A549 treated with CpdA at 1 μM for 4 hours (cell line): ENCODE measurements at places on chromosomes 4 and X. TPM values are rescaled to one million over a fixed set of nuclear protein-coding genes. Genes with fewer than 3 reads are reported as not detected.

MAGEB2 gene
- total RNA-seq: not detected in 5 replicates

GPR119 gene
- total RNA-seq: not detected in 5 replicates

BLOC1S4 gene
- 12.7 to 15.8 TPM (median 14.1 TPM) in 5 replicates for total RNA-seq

CXCL5 gene
- 50.1 to 60.7 TPM (median 56.4 TPM) in 5 replicates for total RNA-seq

MAGEE2 gene
- not detected in 5 replicates for total RNA-seq

RASGEF1B gene
- not detected in 5 replicates for total RNA-seq

GYPA gene
- total RNA-seq: not detected in 5 replicates

CXCR3 gene
- total RNA-seq: 0.09 to 0.11 TPM in 2 of 5 replicates, not detected in the others

SLC10A4 gene
- 5.4 to 8.0 TPM (median 7.7 TPM) in 5 replicates for total RNA-seq

BEX2 gene
- 9.0 to 13.4 TPM (median 10.2 TPM) in 5 replicates for total RNA-seq

MAGEA2B gene
- not detected in 5 replicates for total RNA-seq

GSX2 gene
- not detected in 5 replicates for total RNA-seq

AMTN gene
- 0.09 TPM in 1 of 5 replicates, not detected in the others for total RNA-seq

PRKG2 gene
- 0.70 to 1.2 TPM (median 0.84 TPM) in 5 replicates for total RNA-seq

UCHL1 gene
- total RNA-seq: 924 to 990 TPM (median 959 TPM) in 5 replicates

RHOXF1 gene
- total RNA-seq: not detected in 5 replicates

EVC2 gene
- 2.0 to 2.7 TPM (median 2.3 TPM) in 5 replicates for total RNA-seq

PHEX gene
- total RNA-seq: 0.27 to 0.44 TPM (median 0.36 TPM) in 5 replicates

ARSJ gene
- 4.7 to 5.9 TPM (median 5.2 TPM) in 5 replicates for total RNA-seq

FMR1NB gene
- total RNA-seq: not detected in 5 replicates
